ENCODE measurements at places on chromosomes 3 and 15.

GRCh38 chr3:128133273-128133883, 9.8 kb upstream of the RUVBL1 start:
- DNase-seq = no peak

GRCh38 chr3:38648659-38649499, 608 bp downstream of the SCN5A start:
- DNase-seq = no peak

DNA sequence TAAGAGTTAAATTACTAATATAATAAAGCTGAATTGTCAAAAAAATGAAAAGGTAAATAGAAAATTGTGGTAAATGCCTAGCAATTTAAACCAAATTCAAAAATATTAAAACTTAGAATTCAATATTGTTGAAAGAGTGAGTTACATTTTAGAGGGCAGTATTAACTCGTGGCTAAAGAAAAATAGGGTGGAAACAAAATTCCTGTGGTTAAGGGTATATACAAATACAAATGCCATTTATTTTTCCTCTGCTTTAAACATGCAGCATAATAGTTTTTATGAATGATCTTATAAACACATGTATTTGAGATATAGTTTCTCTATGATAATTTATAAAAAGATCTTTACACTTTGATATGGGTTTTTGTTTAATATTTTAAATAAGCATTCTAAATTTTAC, 79.0 kb downstream of the NEDD4 start:
- DNase-seq = no peak

DNA sequence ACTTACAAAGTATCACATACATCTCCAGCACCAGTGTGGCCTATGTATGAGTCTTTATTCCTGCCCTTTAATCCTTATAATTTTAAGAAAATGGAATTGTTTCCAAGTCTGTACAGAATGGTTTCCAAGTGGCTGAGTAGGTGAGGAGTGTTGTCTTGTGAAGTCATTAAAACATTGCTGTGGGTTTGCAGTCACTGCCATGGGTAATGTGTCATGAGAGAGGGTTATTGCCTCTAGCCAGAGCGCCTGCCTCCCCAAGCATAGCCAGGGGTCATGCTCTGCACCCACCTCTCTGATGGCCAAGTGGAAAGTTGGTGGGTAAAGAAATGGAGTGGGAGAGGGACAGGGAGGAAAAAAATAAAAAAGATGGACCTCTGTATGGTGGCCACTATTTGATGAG, 25.3 kb downstream of the TRAK1 start:
- DNase-seq = no peak

- DNase-seq = peak; percentile 52
Observed at GRCh38 chr3:51024765-51025632, 350.3 kb downstream of the DOCK3 start.

DNA sequence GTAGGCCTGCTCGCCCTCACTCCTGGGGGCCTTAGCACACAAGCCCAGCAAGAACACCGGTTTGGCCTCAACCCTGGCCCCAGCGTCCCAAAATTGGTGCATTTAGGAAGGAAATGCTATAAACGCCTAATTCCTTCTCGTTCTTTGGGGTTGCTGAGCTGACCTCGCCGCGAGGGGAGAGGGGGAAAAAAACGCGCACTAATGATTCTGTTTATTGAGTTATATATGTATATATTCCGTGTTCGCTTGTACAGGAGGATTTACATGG, 3.9 kb downstream of the FEZF2 start:
- no peak for DNase-seq

DNA sequence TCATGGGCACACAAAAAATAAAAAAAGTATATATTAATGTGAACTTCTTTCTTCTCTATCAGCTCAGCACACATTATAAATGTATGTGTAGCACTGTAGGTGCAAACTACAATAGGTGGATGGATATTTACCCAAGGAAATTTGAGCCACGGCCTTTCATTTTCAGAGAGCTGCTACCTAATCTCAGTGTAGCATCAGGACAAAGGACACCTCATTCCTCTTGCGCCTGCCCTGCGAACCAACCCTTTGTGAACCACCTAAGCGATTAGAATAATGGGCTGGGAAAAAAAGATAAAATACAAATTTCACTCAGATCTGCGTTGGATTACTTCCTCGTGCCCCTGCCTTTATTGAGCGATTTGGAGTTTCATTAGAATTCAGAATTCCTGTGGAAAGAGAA, 263.2 kb downstream of the NR2F2 start:
- DNase-seq = no peak
